ENCODE measurements at places on chromosomes 2 and 18.

GRCh38 chr2:175892046-175892445, 110.0 kb downstream of the LNPK start:
- no peak for DNase-seq

- no peak for DNase-seq
These were observed 1022.9 kb upstream of the NRXN1 start for GRCh38 chr2:52054824-52055223.

GRCh38 chr2:61737841-61738240, 116.0 kb downstream of the FAM161A start:
- DNase-seq, result no peak

GRCh38 chr18:50429207-50429948, 54.5 kb downstream of the SKA1 start:
- no peak for DNase-seq

GRCh38 chr2:98911376-98912154, 24.5 kb downstream of the CRACDL start:
- DNase-seq, result no peak

DNA sequence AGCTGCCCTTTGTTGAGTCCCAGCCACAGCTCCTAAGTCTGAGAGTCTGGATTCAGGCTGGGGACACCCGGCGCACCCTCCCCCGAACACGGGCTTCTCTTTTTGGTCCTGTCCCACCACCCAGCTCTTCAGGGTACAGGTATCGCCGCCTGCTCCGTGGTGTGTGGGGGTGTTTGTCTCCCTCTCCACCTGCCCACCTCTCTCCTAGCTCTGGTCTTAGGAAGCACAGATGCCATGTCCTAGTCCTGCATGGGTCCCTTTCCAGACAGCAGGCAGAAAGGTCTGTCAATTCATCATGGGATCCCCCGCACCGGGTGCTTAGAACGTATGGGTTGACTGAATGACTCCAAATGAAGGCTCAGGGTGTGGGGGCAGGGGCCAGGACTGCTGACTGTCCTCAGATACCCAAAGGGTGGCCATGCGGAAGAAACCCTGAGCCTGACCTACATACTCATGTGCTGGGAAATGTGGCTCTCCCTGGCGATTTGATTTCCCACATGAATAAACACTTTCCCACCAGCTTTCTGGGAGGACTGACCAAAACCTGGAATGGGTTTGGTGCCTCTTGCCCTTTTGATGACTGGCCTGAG, 156.8 kb downstream of the CELF4 start:
- no peak for DNase-seq

- no peak for DNase-seq
These were observed 4.2 kb upstream of the SERPINB4 start for GRCh38 chr18:63648241-63648640.

GRCh38 chr18:72727038-72727655, 140.6 kb downstream of the NETO1 start:
- DNase-seq, result no peak

GRCh38 chr2:141929331-141930252, 201.2 kb downstream of the LRP1B start:
- DNase-seq, result no peak

DNA sequence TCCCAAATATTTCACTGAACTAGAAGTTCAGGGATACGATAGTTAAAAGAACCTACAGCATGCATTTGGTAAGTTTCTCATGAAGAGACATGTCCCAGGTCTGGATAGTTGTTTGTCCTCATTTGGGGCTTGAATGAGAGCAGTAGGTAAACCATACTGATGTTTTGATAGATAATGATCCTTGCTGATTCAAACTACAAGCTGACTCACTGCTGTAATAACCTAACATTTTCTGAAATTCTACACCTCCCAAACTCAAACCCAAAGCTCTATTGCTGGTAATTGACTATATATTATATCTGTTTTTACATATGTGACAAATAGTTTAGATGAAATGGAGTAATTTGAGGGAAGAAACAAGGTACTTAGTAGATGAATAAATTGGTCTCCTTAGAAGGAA, 154.1 kb upstream of the BOD1L2 start:
- DNase-seq, result no peak

DNA sequence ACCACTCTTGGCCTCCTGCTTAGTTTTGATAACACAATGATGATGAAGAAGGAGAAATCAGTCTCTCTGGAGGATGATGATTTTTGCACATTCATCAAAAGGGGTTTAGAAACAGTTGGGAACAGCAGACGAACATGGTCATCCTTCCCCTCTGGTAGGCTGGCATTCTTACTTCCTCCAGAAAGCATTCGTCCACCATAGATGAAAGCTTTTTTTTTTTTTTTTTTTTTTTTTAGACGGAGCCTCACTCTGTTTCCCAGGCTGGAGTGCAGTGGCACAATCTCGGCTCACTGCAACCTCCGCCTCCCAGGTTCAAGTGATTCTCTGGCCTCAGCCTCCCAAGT, 43.5 kb upstream of the TTC39C start:
- no peak for DNase-seq

GRCh38 chr2:237232166-237232565, 146.5 kb downstream of the COPS8 start:
- DNase-seq, result no peak

GRCh38 chr2:213149949-213150314, 1.5 kb downstream of the IKZF2 start:
- no peak for DNase-seq

- DNase-seq, result no peak
These were observed 5.8 kb upstream of the DGUOK start for GRCh38 chr2:73920577-73921545.

DNA sequence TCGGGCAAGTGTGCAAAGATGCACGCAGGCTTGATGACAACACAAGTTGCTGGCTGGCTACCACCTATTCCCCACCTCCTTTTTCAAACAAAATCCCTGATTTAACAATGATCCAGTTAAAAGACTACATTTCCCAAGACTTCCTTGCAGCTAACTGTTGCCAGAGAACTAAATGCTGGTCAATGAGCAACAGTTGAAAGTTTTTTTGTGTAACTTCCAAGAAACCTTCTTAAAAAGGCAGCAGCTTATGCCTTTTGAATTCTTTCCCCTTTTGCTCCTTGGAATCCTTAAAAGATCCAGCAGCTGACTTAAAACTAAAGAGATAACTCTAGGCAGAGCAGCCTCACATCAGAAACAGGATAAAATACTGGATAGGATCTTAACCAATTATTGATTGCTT, 38.5 kb downstream of the NPHP1 start:
- DNase-seq, result no peak

DNA sequence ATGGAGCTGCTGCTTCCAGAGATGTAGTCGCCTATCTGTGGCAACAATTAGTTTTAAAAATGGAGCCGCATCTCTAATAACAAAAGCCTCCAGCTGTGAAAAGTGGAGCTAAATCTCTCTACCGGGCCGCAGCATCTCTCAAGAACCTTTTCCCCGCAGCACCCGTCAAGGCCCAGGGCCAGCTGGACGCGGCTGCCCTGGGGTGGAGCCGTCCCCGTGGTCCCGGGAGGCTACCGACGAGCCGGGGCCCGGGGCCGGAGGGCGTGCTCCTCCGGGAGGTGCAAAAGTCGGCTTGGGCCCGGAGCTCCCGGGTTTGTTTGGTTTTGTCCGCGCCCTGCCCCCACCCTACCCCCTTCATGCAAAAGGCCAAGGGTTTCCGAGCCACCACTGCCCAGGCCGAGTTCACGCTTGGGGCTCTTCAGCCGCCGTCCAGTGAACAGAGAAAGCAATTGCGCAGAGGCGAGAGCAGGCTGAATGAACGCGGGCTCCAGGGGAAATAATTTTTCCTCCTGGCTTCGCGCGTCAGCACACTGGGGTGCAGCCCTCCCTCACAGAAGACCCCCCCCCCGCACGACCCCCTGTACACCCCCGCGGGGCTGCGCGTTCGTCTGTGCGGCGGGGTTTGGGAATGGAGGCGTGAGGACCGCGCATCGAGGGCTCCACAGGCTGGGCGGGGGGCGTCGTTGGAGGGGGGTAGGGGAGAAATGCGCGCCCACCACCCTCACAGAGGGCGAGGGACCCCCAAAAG, 557 bp upstream of the GREB1L start:
- DNase-seq, result no peak

- no peak for DNase-seq
These were observed 35.8 kb downstream of the ANO7 start for GRCh38 chr2:241224018-241224850.

GRCh38 chr2:869357-869871, 81.2 kb upstream of the SNTG2 start:
- no peak for DNase-seq

- DNase-seq, result no peak
These were observed 19.3 kb upstream of the LCLAT1 start for GRCh38 chr2:30427606-30428347.

DNA sequence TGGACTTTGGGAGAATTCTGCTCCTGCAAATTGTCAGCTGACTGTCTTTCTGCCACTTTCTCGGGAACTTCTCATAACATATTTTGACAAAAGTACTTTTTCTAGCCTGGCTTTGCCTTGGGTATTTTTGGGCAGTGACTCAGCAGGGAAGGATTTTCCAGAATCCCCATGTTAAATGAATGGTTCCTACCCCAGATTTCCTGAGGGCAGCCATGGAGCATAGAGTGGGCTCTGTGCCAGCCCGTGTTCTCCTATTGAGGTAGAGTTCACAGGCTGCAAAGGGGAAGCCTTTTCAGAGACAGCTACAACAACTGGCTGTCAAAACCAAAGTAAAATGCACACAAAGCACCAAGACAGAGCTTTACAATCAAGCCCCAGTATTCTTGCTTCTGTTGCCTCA, 59.8 kb downstream of the BMP10 start:
- DNase-seq, result no peak

DNA sequence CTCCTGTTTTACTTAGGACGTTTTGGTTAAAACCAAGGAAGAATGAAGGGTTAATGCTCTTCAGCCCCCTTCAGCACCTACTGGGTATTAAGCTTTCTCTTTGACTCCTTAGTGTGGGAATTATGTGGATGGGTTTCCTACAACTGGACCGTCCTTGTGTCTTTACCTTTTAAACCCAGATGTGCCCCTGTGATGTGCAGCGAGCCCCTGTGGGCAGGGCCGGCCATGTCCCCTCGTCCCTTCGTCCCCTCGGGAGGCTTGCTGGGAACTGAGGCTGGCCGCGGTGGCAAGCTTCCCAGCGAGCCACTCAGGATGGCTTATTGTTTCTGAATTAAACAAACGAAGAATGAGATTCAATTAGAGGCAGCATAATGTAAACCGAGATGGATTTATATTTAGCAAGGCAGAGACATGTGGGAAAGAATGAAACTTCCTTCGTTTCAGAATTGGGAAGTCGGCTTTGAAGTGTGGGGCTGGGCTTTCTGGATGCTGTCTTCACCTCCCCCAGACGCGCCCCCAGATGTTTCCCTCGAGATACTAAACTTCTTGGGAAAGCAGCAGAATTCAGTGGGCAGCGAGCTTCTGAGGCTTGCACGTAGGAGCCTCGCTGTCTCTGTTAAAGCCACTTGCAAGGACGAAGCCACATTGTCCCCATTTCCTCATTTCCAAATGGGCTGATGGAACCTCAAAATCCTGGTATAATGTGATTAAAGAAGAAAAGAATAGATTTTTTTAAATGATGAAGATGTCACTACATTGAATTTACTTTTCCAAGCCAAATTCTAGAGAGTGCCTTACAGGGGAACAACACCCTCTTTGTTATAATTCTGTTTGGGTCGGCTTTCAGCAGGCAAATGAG, 146.0 kb downstream of the VAPA start:
- DNase-seq, result no peak

GRCh38 chr2:33011941-33012340, 65.2 kb downstream of the LTBP1 start:
- DNase-seq, result no peak

- DNase-seq, result no peak
These were observed 164.4 kb upstream of the MGAT5 start for GRCh38 chr2:134089454-134089853.

DNA sequence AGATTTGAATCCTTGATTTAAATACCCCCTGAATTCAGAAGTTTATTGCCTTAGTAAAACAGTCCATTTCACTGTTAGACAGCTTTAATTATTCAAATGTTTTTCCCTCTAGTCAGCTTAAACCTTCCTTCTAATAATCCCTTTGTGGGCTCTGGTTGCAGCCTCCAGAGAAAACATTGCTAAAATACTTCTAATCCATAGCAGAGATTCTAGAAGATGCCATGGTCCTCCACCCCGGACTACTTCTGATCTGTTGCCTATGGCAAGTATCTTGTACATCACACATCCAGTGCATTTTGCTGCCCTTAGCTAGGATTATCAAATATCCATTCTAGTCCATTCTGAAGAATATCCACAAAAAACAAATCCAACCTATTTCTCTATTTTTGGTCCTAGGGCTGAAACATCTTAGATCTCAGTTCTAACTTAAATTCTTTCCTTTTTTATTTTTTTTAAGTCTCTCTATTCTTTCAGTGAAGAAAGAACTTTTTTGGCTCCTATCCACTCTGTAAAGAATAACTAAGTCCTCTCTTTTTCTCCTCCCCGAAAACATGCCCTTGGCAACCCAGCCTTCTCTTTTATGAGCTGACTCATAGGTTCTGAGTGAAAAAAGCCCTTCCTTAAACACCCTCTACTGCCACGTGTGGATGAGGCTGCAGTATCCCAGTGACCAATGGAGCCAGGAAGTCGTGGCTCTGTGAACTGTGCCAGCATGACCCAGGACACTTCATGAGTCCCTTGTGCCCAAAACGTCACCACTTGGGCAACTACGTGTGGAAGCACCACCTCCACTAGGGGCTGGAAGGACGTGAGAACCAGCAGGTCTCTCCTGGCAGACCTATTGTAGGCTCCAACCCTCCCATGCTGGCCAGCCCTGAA, 349.8 kb downstream of the TNS1 start:
- DNase-seq, result no peak

- no peak for DNase-seq
These were observed 148.3 kb downstream of the MBD2 start for GRCh38 chr18:54076166-54076565.

DNA sequence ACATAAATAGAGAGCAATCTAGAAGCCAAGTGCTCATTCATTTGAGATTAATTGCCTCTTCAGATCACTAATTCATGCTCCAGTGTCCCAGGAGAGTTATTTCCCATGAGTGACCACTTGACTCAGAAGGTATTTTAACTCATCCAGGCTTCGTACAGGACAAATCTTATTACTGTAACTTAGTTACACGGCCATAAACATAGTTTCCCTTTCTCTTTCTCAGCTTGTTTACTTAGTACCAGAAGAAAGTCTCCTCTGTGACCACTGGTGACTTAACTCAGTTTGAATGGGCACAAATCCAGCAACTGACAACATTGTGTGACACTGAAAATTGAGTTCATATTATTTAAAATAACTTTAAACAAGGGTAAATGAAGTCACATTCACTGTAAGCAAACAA, 25.3 kb downstream of the MMADHC start:
- no peak for DNase-seq

GRCh38 chr18:63207143-63207790, 112.3 kb downstream of the BCL2 start:
- DNase-seq, result no peak

GRCh38 chr18:67451960-67452359, 64.6 kb downstream of the DSEL start:
- no peak for DNase-seq

DNA sequence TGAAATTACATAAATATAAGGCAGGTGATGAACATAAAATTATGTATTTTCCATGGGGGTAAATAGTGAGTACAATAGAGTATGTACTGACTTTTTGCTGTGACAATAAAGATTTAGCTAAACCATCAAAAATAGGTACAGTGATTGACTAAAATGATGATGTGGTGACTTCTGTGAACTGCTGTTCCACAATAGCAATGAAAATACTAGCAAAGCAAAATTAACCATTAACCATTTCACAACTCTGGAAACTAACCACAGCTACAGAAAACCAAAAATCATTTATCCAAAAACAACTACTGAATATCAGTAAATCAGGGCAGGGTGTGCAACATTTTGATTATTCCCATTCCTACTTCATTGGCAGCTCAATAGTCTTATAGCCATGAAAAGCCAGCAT, 161.4 kb upstream of the GYPC start:
- no peak for DNase-seq

GRCh38 chr18:49193252-49193651, 242.5 kb upstream of the SMAD7 start:
- no peak for DNase-seq
